Activated CD4-positive, alpha-beta T cell treated with anti-CD3 and anti-CD28 coated beads, Interleukin-2, Interleukin-6, amounts not matched to agents 100 ng/mL and 50 ng/mL, durations not matched to agents 16 hours and 8 hours (primary cell): ENCODE measurements at places on chromosomes 6 and 20.
A peak's percentile ranks its signal among the peaks of the same experiment; 100 is the strongest.

DNA sequence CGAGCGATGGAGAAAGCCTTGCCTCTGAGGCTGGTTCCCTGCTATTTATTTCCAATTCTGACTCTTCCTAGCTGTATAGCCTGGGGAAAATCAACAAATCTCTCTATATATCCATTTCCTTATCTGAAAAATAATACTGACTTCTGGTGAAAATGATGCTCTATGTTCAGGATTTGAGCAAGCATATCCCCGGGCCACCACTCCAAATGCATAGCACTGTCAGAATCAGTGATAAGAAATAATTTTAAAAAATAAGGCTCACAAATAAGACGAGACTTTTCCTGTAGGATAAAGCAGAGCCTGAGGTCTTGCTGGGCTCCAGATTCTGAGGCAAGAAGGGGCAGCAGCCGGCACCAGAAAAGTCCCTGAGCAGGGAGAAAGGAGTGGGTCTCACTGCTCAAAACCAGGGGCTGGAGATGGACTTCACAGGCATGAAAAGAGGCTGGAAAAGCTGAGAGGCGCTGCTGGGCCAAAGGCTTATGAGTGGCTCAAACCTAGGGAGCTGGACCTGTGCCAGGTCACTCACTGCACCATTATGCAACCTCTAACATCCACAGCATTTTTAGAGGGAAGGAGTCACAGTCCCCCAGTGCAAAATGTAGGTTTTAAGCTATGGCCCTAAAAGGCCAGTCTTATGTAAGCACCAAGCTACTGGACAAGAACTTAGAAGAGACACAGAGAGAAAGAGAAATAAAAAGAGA is 48.1 kb upstream of the SLC17A4 start:
- DNase-seq: no peak

GRCh38 chr6:122710908-122711635 is 68.4 kb upstream of the FABP7 start:
- no peak for DNase-seq

- no peak for DNase-seq
Observed at GRCh38 chr6:155964544-155964943, 508.9 kb upstream of the NOX3 start.

DNA sequence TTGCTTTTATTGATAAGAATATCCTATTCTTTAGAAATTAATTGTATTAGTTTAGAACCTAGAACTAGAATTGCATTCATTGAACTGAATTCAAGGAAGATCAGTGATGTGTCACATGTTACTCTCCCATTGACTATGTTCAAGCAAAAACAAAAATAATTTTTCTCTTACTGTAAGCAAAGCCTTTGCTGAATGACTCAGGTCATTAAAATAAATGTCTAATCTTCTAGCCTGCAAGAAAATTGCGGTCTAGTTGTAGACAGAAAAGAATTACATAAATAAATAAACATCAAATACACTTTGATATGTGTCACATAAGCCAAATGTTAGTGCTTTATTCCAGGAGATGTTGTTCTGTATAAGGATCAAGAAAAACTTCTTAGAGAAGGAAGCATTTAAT is 387.9 kb downstream of the ADGRB3 start:
- no peak for DNase-seq

- DNase-seq: peak; percentile 26
Observed at GRCh38 chr20:37194621-37195417, 15.5 kb upstream of the MROH8 start.

DNA sequence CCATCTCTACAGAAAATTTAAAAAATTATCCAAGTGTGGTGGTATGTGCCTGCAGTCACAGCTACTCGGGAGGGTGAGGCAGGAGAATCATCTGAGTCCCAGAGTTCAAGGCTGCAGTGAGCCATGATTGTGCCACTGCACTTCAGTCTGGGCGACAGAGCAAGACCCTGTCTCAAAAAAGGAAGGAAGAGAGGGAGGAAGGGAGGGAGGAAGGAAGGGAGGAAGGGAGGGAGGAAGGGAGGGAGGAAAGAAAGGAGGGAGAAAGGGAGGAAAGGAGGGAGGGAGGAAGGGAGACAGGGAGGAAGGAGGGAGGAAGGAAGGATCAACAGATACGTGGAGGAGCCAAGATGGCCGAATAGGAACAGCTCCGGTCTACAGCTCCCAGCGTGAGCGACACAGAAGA is 90.1 kb downstream of the ZNF217 start:
- DNase-seq: no peak

DNA sequence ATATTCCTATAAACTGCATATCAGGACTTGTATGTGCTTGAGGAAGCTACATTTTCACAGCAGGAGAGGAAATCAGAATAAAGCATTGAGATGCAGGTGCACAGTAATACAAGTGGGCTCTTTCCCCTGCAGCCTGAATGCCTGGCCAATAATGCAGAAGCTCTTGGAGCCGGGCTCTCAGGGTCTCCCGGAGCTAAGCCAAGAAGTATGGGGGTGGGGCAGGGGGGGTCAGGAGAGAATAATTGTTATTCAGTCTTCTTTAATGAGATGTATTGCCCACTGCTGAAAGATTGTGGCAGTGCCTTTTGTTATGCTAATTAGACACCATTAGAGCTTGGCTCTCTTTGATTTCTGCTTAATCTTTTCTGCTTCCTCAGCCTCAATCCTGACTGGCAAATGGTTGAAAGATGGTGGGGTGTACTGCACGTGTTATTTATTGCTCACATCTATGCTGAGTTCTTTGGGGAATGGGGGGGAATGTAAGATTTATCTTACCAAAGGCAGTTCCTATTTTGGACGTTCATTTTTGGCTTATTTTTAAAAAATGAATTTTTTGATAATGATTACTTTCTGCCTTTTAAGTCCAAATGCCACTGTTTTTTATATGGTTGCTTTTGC is 407.6 kb upstream of the SOX4 start:
- DNase-seq: no peak

- no peak for DNase-seq
Observed at GRCh38 chr20:38167851-38168760, 3.0 kb upstream of the TGM2 start.

- no peak for DNase-seq
Observed at GRCh38 chr6:167470101-167470835, 145.4 kb downstream of the TTLL2 start.

GRCh38 chr6:141212296-141212695 is 920.4 kb upstream of the GJE1 start:
- DNase-seq: no peak

GRCh38 chr6:157468574-157468973 is 87.6 kb downstream of the ZDHHC14 start:
- DNase-seq: no peak

DNA sequence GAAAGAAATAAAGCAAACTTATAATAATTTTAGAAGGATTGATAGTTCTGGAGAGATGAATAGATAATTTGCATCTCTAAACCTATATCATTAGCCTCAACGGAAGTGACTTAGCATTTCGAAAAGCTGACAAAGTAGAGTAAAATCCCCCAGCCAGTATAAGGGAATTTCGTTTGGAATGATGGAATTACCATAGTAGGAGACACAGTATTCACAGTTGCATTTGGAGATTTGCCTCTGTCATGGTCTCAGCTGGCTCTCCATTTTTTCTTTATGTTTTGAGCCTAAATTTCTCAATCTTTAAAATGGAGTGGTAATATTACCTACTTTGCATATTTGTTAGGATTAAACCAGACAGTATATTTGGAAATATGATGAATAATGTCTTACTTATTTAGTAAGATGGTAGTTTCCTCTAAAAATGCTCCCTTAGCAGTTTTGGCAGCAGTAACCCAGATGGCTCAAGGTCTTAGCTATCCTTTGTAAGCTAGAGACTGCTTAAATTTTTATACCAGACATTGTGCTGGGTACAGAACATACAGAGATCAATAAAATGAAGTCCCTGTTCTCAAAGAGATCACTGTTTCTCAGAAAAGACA is 58.2 kb downstream of the SMAP1 start:
- DNase-seq: no peak

GRCh38 chr6:12545619-12546409 is 170.8 kb upstream of the PHACTR1 start:
- DNase-seq: no peak

DNA sequence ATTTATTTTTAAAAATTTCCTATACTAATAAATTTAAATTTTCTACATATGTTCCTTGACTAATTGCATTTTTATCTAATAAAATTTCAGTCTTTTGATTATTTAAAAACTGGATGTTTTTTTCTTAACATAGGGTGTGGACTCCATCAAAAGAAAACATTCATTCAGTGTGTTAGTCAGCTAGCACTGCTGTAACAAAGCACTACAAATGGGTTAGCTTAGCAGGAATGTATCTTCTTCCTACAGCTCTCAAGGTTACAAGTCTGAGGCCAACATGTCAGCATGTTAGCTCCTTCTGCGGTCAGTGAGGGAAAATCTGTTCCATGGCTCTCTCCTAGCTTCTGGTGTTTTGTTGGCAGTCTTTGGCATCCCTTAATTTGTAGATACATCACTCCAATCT is 32.5 kb downstream of the FRK start:
- no peak for DNase-seq

- peak; percentile 48 for DNase-seq
Observed at GRCh38 chr6:144931172-144932035, 646.3 kb downstream of the UTRN start.

- no peak for DNase-seq
Observed at GRCh38 chr20:18287546-18287914, 797 bp upstream of the ZNF133 start.

DNA sequence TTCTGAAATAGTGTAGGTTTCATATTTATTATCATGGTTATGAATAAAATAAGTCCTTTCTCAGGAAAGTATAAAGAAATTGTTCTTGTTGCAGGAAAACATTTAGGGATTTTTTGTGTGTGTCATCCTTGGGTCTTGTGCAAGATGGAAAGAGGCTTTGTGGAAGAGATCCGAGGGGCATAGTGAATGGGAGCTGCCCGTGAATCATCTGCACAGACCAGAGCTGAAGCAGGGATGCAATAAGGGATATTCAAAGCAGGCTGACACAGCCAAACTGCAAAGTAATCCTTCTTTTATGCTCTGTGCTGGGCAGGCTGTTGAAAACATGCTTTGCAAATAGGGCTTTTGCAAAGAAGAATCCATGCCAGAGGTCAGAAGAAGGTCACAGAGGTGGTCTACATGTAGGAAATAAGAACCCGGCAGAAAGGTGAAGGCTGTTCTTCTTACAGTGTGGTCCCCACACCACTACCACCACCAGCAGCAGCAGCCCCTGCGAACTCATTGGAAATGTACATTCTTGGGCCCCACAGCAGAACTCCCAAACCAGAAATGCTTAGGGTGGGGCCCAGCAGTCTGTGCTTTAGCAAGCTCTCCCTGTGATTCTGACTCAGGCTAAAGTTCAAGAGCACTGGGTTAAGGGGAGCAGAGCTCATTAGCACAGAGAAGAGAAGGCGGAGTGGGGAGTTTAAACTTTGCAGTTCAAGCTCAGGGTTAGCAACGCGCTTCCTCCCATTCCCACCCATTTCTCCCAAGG is 237.6 kb downstream of the QKI start:
- no peak for DNase-seq

- peak; percentile 80 for DNase-seq
Observed at GRCh38 chr6:31558631-31559500, 11.5 kb downstream of the NFKBIL1 start.

DNA sequence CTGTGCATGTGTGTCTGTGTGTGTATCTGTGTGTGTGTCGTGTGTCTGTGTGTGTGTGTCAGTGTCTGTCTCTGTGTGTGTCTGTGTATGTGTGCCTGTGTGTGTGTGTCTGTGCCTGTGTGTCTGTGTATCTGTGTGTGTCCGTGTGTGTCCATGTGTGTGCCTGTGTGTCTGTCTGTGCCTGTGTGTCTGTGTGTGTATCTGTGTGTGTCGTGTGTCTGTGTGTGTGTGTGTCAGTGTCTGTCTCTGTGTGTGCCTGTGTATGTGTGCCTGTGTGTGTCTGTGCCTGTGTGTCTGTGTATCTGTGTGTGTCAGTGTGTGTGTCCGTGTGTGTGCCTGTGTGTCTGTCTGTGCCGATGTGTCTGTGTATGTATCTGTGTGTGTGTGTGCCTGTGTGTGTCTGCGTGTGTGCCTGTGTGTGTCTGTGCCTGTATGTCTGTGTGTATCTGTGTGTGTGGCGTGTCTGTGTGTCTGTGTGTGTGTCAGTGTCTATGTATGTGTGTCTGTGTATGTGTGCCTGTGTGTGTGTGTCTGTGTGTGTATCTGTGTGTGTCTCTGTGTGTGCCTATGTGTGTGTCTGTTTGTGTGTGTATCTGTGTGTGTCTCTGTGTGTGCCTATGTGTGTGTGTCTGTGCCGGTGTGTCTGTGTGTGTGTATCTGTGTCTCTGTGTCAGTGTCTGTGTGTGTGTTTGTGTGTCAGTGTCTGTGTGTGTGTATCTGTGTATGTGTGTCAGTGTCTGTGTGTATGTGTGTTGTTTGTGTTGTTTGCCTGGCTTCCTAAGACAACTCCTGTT is 11.6 kb downstream of the SNPH start:
- DNase-seq: no peak

DNA sequence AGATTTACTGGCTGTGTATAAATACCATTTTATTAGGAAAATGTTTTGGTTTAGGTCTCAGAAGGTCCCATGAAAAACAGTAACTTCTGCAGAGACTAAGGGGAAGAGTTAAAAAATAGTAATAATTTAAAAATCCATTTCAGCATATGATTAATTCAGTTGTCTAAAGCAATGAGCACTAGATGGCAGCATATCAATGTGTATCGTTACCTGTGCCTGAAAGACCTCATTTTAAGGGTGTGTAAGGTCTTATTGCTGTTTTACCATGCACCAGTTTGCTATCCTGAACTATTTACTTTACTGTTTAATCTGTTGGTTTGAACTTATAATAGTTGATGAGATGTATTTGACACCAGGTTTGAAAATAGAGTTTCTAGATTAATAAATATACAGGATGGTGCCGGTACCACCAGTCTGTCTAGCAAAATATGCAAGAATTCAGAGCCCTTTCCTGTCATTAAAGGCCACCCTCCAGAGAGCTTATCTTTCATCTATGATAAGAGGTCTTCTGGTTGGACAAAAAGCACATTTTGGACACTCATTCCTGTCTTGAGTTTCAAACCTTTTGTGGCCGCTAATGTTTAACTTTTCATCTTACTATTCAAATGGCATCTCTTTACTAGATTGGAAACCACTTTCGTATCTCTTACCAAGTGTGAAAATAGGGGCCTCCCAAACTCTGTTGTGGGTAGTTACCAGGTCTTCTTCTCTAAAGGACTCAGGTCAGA is 8.9 kb upstream of the AHI1 start:
- DNase-seq: peak; percentile 64

- no peak for DNase-seq
Observed at GRCh38 chr6:7691021-7691420, 34.9 kb upstream of the BMP6 start.

DNA sequence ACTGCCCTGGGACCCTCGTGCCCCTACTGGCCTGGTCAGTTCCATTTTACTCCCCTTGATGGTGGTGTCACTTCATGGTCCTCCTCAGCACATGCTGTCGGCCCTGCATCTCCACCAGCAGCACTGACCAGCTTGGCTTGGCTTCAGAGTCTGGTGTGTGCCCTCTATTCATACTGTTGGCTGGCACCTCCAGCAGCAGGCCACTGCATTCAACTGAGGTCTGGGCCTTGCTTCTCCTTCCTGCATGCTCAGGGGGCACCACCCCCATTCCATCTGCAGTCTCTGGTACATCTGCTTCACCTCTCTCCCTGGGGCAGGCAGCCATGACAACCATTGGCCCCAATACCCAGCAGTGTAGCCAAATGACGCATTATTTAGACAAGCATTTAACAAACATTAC is 155.9 kb downstream of the SLC24A3 start:
- no peak for DNase-seq
